NCI-H510A (cell line): ENCODE measurements at places on chromosomes 5 and 9.

- DNase-seq, result no peak
These were observed 231.0 kb upstream of the GAS1 start for GRCh38 chr9:87178302-87178701.

DNA sequence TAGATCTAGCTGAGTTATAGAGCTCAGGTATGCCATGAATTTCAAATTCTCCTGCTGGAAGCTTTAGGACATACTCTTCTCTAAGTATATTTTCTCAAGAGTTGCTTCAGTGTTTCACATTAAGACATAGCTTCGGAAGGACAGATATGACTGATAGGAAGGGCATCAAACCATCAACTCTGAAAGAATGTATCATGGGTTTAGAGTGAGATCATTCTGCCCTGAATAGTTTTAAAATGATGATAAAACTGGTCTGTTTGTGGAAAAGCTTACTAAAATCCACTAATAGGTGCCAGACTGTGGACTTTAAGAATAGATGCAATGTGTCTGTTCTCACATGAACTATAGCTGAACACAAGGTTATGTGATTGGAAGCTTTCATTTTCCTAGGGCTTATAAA lies 8.4 kb downstream of the SPEF2 start:
- DNase-seq, result no peak

- DNase-seq, result no peak
These were observed 1.3 kb upstream of the POU4F3 start for GRCh38 chr5:146337264-146337904.

GRCh38 chr5:1799110-1799601 lies 481 bp downstream of the MRPL36 start:
- DNase-seq, result no peak

DNA sequence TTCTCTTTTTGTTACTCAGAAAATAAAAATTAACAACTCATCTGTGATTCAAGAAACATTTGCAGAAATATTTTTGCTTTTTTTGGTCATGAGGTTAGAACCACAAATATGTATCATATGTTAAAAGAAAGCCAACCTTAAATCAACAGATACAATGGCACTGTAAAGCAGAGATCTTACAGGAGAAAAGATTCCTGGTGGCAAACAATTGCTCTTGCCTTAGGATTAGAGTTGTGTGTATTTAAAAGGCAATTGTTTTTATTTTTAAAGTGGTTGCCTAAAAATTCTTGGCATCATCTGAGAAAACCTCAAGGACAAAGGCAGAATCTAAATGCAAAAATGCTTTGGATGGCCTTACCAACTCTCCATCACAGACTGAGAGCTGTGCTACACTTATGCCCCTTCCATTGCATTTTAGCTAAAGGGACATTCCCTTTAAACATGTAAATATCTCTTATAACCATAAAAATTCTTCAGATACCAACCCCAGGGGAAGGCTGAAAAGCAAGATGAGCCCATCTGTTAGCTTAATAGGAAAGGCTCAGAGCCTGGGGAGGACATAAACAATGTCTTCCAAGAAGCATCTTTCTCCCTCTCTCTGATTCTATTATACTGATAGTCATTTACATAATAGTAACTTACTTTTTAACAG lies 100.4 kb downstream of the FAM114A2 start:
- DNase-seq, result no peak

DNA sequence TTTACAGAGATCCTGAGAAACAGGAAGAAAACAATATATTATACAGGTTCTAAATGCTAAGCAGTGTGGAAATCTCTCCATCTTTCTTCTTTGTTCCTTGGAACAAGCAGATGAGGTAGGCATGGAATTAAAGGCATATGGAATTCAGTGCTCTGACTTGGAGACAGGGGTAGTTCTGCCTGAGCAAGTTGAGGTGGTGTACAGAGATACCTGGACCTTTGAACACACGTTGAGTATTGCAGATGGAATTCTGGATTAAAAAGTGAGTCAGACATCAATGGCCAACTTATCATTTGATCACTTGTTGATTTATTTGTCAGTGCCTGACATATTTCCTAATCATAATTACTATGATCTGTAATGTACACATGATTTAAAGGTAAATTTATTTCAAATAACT lies 293.9 kb upstream of the IRX4 start:
- no peak for DNase-seq

GRCh38 chr5:113100981-113101380 lies 124.4 kb downstream of the DCP2 start:
- DNase-seq, result no peak

GRCh38 chr5:142661957-142662356 lies 23.9 kb downstream of the FGF1 start:
- DNase-seq, result no peak

GRCh38 chr9:69313175-69313574 lies 11.8 kb upstream of the ENTREP1 start:
- no peak for DNase-seq

DNA sequence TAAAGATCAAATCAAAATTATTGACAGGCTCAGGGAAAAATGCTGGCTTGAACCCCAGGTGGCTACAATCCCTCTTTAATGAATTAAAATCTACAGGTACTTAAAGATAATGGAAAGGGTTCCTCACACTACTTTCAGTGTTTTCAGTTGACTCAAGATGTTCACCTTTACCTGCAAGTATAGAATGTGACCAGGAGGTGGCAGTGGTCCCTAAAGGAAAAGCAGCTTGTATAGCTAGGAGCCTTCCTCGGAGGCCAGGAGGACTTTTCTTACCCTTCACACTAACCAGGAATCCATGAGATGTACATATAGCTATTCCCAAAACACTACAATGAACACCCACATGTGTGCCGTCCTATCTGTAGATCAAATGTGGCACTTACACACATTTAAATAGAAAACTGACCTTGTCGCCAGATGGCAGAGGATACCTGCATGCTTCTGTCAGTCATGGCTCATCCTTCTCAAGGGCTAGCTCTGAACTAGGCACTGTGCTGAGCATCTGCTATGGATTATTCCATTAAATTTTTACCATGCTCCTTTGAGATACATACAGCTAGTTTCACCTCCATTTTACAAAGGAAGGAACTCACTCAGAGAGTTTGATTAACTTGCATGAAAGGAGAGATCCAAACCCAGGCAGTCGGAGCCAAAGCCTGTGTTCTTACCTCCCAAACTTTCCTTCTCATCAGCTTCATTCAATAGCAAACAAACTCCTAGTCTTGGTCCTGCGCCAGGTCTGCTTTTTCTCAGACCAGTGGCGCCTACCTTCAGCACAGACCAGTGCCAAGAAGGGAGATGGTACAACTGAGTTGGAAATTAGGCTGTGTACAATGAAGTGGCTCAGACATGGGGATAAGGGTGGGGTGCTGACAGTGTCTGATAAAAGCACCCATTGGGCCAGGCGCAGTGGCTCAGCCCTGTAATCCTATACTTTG lies 24.5 kb downstream of the C9orf152 start:
- DNase-seq, result peak; percentile 24

- DNase-seq, result no peak
These were observed 273.1 kb downstream of the ARHGEF28 start for GRCh38 chr5:73899055-73899454.

- no peak for DNase-seq
These were observed 21.6 kb downstream of the LPCAT1 start for GRCh38 chr5:1502046-1502736.

DNA sequence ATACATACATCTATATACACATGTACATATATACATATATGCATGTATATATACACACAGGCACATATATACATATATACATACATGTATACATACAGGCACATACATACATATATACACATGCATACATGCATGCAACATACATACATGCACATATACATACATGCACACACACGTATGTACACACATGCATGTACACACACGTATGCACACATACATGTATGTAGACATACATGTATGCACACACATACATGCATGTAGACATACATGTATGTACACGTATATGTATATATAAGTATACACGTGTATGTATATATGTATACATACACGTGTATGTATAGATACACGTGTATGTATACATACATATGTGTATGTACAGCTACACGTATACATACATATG lies 617.0 kb downstream of the RAB3C start:
- DNase-seq, result no peak

GRCh38 chr9:78235256-78235761 lies 566 bp upstream of the CEP78 start:
- no peak for DNase-seq

- DNase-seq, result no peak
These were observed 24.0 kb downstream of the TGFBI start for GRCh38 chr5:136052692-136053335.

DNA sequence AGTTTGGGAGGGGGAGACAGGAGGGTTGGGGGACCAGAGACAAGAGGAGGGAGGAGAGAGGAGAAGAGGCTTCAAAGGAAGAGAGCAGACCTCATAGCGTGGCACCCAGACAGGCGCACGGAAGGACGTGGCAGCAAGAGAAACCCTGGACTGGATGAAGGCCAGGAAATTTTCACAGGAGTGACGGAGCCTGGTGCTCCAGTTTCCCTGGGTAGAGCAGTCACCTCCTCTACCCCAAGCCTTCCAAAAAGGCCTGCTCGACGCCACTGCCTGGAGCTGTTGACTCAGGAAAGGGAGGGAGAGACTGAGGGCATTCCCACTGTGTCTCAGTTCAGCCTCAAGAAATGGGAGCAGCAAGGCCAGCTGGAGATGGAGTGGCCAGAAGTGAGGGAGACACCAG lies 19.3 kb downstream of the AK8 start:
- DNase-seq, result no peak

DNA sequence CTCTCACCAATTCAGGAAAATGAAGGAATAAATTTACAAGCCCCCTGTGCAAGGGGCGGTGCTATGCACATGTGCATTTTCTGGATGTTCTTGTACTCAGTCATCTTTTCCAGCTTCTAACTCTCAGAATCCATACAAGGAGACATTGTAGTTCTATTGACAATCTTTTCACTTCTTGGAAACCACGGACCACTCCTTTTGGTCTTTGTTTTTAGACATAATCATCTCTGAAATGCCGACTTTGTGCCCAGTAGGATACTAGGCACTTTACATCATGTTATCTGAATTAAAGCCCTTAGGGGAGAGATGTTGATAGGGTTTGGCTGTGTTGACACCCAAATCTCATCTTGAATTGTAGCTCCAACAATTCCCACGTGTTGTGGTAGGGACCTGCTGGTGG lies 322.6 kb upstream of the WWC1 start:
- no peak for DNase-seq

GRCh38 chr9:136379891-136380290 lies 6.4 kb upstream of the CARD9 start:
- DNase-seq, result no peak

DNA sequence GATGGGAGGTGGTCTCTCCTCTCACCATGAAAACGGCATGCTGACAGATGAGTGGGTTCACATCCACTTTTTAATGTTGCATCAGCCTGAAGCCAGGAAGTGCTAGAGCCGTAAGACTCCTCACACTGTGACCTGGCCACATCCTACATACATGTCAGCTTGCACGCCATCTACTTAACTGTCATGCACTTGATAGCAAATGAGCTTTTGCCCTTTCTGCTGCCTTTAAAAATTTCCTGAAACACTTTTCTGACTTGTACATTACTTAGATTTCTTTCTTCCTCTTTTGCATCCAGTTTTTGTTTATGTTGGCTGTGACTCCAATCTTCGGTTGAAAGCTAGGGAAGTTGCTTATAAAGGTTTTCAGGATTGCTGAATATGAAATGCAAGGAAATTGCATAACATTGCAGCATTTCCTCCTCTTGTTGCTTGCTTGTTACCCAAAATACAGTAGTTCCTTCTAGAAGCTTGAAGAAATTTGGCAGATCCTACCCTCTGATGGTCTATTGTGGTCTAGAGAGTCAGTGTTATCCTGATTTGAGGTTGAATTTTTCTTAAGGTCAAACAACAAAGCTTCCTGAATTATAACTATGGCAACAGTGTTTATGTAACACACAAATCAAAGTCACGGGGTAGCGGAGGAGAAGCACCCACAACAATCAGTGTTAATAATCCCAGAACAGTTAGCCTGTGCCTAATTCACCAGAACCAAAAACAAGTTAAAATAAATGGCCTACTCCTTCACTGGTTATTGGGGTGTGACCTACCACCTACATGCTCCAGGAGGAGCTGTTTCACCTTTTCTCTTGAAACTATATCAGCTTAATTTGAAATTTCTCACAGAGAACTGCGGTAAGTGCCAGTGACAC lies 232.5 kb downstream of the ARHGAP26 start:
- DNase-seq, result no peak

- no peak for DNase-seq
These were observed 226.6 kb upstream of the TBCA start for GRCh38 chr5:78002690-78003089.

DNA sequence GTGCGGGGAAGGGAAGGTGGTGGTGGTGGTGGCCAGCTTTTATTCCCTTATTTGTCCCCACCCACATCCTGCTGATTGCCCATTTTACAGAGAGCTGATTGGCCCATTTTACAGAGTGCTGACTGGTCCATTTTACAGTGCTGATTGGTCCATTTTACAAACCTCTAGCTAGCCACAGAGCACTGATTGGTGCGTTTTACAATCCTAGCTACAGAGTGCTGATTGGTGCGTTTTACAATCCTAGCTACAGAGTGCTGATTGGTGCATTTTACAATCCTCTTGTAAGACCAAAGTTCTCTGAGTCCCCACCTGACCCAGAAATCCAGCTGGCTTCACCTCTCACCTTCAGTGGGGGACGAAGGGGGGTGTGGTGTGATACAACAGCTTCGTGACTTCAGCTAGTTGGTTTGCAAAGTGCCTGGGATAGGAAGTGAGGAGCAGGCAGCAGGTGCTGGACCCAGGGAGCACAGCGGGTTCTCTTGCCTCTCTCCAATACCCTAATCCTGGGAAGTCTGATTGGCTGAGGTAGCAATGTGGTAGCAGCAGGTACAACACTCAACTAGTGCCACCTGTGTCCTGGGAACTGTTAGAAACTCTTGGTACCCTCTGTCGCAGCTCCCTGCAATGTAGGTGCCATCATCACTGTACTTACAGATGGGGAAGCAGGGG lies 92.1 kb downstream of the BARX1 start:
- no peak for DNase-seq

- DNase-seq, result no peak
These were observed 46.2 kb upstream of the ANKRD55 start for GRCh38 chr5:56279291-56279690.

GRCh38 chr5:3564827-3565518 lies 30.7 kb upstream of the IRX1 start:
- DNase-seq, result no peak
